ENCODE measurements at places on chromosomes 1 and 21.

DNA sequence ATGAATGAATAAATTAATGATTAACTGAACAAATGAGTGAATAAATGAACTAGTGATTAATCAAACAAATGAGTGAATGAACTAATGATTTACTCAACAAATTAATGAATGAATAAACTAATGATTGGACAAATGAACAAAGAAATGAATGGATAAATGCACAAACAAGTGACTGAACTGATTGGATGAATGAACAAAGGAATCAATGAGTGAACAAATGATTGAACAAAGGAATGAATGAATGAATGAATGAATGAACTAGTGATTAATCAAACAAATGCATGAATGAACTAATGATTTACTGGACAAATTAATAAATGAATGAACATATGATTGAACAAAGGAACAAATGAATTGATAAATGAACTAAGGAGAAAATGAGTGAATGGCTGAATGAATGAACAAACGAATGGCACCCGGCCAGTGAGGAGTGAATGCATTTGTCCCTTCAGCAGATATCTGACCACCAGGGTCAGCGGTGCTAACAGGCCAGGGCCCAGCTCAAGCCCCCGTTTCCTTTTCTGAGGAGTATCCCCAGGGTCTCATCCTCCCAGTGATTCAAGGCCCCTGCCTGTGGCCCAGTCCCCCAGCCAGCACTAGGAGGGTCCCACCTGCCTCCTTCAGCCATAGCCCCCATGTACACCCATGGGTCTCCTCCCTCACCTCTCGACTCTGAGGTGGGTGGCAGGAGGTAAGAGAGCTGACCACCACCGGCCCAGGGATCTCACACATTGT, 49.9 kb downstream of the WNT9A start:
- no peak for DNase-seq

GRCh38 chr1:150262388-150263320, 5.1 kb downstream of the CA14 start:
- no peak for DNase-seq

DNA sequence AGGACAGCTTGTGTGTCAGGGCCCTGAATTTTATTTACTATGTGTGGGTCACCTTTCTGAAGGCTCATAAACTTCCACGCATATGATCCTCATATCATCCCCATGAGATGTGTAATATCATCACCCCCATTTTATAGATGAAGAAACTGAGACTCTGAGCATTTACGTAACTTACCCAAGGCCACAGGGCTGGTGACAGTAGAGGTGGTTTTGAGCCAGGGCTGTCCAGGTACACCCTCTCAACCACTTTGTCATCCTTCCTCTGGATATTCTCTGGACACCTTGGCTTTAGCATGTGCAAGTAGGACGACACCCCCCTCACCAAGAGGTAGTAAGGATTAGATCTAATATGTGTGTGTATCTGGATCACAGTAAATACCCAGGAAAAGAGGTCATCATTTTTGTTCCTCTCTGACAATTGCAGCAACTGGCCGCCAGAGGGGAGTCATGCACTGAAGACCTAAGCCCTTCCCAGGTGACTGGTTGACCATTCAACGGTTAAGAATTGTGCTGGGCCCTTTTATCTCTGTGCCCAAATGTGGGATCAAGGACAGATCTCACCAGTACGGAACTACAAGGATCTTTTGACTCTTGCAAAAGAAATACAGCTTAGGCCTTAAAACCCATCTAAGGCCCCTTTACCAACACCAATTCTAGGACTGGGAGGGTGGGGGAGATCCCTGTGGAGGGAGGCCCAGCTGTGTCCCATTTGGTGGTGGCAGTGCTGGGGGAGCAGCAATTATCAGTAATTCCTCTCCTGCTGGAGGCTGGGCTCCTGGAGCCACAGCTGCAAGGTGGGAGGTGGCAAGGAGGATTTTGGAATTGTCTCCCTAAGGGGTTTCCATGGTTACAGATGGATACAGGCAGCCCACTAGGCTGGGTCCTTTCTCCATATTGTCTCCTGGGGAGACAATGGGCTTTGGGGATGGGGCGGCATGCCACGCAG, 13.7 kb upstream of the E2F2 start:
- peak; percentile 72 for DNase-seq

DNA sequence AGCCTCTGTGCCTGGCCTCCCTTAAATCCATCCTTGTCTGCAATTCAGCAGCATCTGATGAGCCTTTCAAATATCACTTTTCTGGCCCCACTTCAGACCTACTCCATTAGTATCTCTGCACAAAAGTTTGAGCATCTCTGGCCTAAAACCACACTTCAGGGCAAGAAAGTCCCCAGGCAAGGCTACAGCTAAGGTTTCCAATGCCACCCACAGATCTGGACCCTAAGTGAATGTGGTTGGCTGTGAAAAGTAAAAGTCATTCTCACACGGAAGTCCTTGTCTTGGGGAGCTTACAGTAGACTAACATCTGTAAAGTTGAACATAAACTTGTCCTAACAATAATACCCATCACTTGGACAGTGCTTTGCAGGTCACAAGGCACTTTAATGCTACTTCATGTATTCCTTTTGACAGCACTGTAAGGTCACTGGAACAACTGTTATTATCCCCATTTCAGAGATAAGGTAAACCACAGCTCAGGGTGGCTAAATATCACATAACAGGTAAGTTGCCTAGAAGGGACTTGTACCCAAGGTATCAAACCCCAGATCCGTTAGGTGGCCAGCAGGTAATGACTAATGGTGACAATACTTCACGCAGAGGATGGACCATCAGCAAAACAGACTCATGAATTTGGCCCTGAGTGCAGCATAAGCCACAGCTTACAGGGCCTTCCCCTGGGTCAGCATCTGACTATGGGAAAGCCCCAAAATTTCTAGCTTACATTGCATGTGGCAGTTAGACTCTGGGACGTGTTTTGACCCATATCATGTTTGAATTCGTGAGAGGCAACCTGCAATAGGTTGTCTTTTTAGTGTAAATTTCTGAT, 356.0 kb downstream of the HHAT start:
- DNase-seq: no peak

DNA sequence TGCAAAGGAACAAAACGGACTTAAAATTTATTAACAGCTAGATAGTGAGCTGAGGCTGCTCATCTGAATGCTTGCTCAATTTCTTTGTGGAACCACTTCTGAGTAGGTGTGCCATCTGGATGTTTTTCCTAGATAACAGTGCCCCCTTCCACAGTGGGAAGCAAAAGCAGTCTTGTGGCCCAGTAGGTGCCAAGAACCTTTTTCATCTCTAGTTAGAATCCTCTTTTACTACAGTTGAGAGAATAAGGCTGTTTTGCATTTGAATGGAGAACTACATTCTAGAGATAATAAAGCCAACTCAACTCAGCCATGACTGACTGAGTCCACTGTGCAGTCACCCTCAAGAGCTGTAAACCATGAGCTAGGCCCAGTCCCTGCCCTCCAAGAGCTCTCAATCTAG, 13.3 kb downstream of the F3 start:
- DNase-seq: no peak

DNA sequence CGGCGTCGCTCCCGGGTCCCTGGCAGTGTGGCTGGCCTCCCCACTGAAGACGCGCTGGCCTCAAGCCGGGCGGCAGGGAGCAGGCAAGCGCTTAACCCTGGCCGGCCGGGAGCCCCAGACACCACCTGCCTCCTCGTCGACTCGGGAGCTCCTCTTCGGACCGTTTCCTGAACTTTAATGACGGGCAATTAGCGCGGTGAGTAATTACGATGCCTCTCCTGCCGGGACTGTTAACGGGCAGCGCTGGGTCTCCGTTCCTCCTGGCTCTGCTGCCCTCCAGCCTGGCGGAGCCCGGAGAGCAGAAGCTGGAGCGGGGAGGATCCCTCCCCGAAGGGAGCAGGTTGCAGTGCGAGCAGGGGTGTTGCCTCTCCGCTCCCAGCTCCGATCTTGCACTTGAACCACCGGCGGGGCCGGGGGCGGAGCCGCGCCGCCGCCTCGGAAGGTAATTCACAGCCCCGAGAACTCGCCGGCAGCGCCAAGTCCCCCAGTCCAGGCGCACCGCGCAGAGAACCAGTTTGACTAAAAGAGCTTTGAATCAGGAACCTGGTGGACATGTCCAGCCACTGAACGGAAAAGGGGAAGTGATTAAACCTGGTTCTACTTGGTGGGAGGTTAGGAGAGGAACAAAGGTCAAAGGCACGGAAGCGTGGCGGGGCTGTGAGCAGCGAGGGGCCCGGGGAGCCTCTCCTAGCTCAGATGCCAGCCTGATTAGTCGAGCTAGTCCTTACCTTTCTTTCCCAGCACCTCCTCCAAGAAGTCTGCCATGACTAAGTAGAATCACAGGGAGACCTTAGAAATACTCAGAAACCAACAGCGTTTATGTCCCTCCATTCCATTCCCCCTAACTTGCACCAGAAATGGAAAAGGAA, 18.3 kb upstream of the PLEKHA6 start:
- DNase-seq: no peak

GRCh38 chr1:58180537-58180936, 366.0 kb downstream of the OMA1 start:
- no peak for DNase-seq

GRCh38 chr21:14522736-14523135, 23.4 kb downstream of the SAMSN1 start:
- no peak for DNase-seq

DNA sequence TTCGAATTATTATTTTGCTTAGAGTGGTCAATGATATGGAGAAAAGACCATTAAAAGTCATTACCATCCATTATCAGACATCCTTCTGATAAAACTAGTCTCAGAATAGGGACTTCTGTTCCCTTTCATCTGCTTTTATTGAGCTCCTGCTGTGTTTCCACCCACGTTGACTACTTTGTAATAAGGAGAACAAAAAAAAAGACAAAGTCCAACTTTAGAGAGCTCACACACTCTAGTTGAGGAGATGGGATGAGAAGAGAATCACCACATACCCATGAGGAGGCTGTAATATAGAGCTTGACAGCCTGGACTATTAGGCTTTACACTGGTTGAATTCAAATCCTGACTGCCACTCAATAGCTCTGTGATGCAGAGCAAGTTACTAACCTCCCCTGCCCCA, 27.8 kb upstream of the ALDH9A1 start:
- DNase-seq: no peak

DNA sequence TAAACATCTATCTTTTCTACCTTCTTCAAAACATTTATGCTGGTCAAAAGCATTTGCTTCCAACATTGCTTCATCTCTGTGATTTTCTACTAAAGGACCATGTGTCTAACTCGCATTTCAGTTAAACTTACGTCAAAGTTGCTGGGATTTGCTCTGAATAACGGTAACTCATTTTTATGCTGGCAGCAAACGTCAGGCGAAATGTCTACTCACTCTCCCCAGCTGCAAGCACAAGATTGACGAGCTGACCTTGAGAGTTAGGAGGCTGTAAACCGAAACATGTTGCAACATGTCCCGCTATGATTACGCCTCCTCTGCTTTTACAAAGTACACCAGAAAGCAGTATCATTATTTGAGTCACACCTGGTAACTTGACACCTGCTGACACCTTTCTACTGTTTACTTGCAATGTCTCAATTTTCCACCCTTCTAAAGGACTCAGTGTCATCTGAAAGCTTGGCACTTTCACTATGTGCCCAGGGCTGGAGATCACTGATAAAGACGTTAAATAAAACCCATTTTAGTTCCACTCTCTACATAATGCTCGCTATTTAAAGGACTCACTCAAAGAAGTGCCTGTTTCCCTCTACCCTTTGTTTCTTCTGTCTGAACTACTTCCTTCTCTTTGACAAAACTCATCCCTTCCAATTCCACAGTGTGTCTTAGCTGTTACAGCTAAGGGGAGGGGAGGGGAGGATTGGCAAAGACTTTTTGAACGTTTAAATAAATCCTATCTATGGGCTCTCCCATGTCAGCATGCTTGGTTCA, 111.9 kb downstream of the PTPN14 start:
- DNase-seq: no peak

DNA sequence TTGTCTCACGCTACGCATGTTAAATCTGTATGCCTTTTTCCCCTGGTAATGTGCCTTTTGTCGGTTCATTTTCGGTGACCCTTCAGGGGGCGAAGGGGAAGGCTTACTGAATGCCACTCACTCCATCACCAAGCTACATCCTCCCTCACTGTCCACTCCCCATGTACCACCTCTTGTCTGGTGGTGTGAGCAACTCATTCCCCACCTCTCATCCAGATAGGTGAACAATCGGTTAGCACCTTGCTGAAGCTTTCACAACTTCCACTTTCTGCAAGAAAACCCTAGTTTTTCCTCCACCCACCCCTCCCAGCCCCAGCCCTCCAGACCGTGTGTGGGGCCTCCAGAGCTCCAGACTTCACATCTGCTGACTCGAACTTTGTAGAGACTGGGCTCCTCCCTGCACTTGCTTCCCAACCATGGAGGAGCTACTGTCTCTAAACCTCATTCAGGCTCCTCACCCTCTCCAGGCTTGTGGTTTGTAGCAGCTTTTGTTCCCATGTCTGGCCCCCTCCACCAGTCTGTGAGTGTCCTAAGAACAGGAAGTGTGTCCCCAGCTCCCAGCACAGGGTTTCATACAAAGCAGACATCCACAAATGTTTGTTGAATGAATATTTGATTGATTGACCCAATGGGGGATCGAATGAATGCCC, 48.4 kb upstream of the RUNX3 start:
- DNase-seq: no peak

GRCh38 chr1:156387870-156388173, 18.8 kb downstream of the RHBG start:
- no peak for DNase-seq

- no peak for DNase-seq
Measured at GRCh38 chr1:36085126-36085525, 1.2 kb downstream of the TEKT2 start.

DNA sequence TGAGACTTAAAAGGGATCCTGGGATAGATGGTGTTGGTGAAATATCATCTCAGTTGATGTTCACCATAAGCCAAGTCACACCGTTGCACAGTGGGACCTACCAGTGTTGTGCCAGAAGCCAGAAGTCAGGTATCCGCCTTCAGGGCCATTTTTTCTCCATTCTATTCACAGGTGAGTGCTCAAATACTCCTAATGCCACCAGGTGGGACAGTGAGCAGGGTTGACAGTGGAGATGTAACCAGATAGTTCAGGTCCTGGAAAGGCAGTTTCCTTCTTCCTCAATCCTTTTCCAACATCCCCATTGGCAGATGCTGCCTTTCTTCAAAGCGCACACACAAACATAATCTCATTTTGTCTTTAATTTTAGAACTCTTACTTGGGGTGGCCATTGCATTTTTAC, 11.6 kb downstream of the CD160 start:
- DNase-seq: no peak

GRCh38 chr1:192983349-192983980, 75.7 kb downstream of the UCHL5 start:
- no peak for DNase-seq

GRCh38 chr21:35593000-35593502, 467.3 kb downstream of the SETD4 start:
- DNase-seq: no peak

All from HS-27A (cell line).